ENCODE measurements at places on chromosomes 7 and 10. TPM values are rescaled to one million over a fixed set of nuclear protein-coding genes. Genes with fewer than 3 reads are reported as not detected.

GRCh38 chr10:7667262-7668141, 736 bp upstream of the ITIH5 start:
- no peak for DNase-seq

DNA sequence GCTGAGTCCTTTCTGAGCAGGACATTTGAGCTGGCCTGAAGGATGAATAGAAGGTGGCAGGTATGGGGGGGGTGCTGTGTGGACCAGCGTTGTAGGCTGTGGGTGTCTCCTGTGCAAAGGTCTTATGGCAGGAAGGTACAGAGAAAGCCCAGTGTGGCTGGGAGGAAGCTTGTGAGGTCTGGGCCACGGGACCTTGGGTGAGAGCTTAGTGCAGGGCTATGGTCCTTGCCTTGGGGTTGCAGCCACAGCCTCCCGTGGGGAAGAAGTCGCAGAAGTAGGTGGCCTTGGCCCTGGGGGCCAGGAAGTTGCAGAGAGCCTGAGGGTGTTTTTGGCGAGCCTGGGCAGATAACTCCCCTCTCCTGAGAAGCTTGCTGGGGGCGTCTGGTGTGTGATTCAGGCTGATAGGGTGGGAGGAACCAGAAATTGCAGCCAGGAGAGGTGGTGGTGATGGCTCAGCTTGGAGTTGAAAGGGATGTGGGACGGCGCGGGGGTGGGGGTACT, 172.0 kb upstream of the TNRC18 start:
- DNase-seq = no peak

DNA sequence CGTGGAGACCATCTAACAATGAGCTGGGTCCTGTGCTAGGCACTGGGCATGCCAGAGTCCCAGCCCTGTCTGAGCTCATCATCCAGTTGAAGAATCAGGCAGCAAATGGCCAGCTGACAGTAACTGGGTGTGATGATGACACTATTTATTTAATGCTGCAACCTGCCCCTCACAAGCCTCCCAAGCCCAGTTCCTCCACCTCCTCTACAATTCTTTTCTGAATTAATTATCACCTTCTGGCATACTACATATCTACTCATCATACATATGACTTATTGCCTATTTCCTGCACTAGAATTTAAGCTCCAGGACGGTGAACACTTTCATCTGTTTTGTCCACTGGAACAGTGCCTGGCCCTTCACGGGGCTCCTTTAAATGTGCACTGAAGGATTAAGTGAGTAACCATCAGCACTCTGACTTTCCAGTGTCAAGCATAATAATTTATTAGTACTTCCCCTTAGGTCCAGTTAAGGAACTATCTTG, 96.7 kb upstream of the LAMB4 start:
- DNase-seq = no peak

The NPC1L1 gene
- 0.48 TPM for total RNA-seq

GRCh38 chr7:42193471-42194129, 43.4 kb downstream of the GLI3 start:
- DNase-seq = no peak

DNA sequence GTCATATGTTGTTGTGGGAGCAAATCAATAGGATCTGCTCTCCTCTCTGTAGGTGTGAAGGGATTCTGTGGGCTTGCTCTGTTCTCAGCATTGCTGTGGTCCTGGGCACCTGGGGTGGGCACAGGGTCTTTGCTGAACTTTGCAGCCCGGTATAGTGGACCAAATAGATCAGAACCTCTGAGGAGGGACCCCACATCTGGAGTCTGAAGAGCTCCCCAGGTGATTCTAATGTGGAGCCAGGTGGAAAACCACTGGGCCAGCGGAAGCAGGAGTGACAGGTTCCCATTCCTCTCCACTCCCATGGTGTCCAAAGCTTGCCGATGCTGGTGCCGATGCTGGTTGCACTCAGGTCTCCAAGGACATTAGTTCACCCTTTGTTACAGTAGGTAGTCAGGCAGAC, 257.2 kb downstream of the GLRX3 start:
- DNase-seq = no peak

The MEOX2 gene
- not detected for total RNA-seq

DNA sequence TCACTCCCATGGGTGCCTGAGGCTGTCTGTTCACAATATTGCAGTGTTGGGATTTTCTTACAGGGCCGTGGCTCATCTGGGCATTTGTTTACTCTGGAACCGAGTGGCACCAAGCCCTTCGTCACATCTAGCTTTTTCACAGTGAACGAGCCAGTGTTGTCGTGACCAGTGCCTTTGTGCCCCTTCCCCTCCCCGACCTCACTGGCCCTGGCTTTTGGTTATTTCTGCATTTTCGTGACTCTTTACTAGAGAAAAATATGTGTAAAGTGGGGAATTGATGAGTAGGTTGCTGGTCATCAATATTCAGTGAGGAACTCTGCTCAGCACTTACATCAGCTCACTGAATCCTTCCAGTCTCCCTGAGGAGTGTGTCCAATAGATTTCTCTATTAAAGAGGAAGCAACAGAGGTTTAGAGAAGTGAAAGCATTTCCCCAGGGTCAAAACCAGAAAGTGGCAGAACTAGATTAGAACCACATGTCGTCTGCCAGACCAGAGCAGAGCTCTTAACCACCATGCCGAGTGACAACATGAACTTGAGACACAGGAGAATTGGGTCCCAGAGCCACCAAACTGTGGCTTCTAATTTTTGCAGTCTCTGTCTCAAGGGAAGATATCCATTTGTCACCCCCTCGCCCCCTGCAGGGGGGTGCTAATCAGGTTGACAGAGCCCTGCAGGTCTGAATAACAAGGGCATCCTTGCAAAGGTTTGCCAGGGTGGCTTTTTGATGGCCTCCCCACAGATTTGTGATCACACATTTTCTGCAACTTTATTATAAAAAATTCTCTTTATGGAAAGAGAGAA, 125.3 kb downstream of the CHN2 start:
- no peak for DNase-seq

The SCIN gene
- 62.3 TPM for total RNA-seq

The VAX1 gene
- not detected for total RNA-seq

DNA sequence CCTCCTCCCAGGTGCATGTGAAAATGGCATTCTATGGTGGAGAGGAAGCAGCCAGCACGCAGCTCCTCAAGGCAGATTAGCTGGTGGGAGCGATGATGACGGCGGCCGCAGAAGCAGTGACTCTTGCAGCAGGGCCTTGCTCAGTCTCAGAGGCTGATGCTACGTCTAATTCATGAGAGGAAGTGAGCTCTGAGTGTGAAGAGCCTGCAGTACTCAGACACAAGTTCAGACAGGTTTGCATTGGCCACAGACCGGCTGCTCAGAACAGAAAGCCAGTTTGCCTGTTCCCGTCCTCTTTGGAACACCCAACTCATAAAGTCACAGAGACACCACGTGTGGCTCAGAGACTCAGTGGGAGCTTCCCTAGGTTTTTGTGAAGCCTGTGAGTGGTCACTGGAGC, 136.5 kb downstream of the ADARB2 start:
- no peak for DNase-seq

DNA sequence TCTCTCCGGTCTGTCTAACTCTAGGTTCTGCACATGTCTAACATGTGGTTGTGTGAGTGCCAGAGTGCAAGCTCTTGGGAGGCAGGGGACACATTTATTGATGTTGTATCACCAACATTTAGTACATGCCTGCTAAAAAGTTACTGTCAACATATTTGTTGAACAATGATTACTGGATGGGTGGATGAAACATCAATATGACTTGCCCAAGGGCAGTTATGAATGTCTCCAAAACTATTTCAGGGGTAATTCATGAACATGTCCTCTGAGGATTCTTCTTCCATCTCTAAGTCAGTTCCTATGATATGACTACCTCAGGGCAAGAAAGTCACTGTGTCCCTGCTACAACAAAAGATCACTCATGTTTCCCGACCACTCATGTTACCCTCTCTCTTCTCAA, 91.3 kb upstream of the STEAP1B start:
- no peak for DNase-seq

- no peak for DNase-seq
Measured at GRCh38 chr7:81416659-81417058, 353.2 kb downstream of the HGF start.

The CYP26C1 gene
- not detected for total RNA-seq

The GNGT1 gene
- total RNA-seq = not detected
